Caco-2 (cell line): ENCODE measurements at places on chromosomes 13 and 19. TPM values are rescaled to one million over a fixed set of nuclear protein-coding genes. Genes with fewer than 3 reads are reported as not detected.
A peak's percentile ranks its signal among the peaks of the same experiment; 100 is the strongest.

Gene FCER2
- total RNA-seq = not detected in 2 replicates

DNA sequence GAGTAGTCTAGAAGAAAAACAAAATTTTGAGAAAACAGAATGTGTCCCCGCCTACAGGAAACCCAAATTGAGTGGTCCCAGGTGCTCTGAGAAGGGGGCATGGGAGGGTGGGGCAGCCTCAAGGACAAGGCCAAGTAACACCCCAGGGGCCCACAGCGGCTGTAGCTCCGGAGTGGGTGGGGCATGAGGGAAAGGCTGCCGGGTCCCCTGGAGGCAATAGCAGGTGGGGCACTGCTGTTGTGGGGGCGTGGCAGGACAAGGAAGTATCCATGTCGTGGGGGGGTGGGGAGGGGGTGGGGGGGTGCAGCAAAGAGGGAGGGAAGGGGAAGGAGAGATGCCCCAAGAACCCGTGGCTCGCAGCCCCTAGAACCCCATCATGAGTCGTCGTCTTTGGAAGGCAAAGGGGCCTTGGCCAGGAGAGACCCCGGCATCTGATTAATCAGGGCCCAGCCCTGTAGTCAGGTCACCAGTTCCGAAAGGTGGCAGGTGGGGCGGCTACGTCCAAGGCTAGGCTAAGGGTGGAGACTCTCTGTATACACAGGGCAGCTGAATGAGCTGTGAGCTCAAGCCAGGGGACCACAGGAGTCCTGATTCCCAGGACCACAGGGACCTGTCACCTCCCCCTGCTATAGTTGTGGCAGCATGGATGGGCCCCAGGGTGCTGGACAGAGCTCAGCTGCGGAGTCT, 7.5 kb upstream of the ISYNA1 start:
- DNase-seq = no peak
- peaks cover 18% of the 10 kb centered on the region for H3K4me1 ChIP-seq
- H3K27me3 ChIP-seq = no peaks in the 10 kb centered on the region
- H3K27ac ChIP-seq = peak overlapping the region; percentile 73

- H3K36me3 ChIP-seq = no peaks in the 10 kb centered on the region
- no peak overlapping the region for H3K4me3 ChIP-seq
- H3K4me1 ChIP-seq = no peaks in the 10 kb centered on the region
- H3K27ac ChIP-seq = no peak overlapping the region
- no peaks in the 10 kb centered on the region for H3K27me3 ChIP-seq
These were observed 752 bp upstream of the EDNRB start for GRCh38 chr13:77919246-77919920.

Gene ERICH4
- not detected in 2 replicates for total RNA-seq

DNA sequence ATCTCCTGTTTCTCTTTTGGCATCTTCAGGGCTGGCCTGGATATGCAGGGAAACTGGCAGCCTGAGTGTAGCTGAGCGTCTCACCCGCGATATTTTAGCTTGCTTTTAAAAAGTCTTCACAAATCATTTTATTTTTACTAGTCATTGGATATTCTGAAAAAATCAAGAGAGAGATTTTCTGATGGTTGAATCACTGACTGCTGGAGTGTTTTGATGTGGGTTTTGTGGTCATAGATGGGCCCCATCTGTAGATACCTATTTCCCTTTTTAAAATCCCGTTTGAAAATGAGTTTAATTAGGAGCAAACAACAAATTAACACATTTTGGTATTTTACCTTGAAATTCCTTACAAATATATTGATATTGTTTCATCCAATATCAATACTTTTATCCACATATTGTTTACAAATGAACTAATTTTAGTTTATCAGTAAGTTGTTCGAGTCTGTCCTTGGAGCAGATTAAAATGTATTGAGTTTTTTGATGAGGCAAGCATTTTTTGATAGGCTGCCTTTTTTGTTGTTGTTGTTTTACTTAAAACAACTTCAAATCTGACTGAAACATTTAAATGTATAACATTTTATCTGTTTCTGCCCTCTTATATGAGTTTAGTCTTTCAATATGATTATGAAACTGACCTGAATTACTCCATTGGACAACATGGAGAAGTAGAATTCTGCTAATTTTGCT, 21.5 kb upstream of the OXGR1 start:
- H3K4me1 ChIP-seq = peaks cover 9% of the 10 kb centered on the region
- H3K4me3 ChIP-seq = no peak overlapping the region
- DNase-seq = no peak
- no peak overlapping the region for H3K27ac ChIP-seq
- no peaks in the 10 kb centered on the region for H3K36me3 ChIP-seq

DNA sequence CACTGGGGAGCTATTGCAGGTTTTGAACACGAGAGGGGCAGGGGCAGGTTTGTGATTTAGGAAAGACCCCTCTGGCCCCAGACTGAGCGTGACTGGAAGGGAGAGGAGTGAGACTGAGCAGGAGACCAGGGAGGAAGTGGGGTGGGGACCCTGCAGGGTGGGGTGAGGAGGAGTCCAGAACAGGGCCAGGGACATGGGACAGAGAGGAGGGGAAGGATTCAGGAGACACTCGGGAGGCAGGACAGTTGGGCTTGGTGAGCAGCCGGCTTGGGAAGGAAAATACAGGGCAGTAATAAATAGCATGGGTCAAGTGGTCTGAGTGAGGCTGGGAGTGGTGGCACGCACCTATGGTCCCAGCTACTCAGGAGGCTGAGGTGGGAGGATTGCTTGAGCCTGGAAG, 9.4 kb downstream of the FOSB start:
- H3K27me3 ChIP-seq = no peaks in the 10 kb centered on the region
- 0 out of 2 replicates have a peak, but pooled peaks cover 4% of the 10 kb centered on the region for H3K4me1 ChIP-seq
- H3K27ac ChIP-seq = no peak overlapping the region

GRCh38 chr19:21569494-21569865, 64.1 kb downstream of the ZNF429 start:
- no peak overlapping the region for H3K4me3 ChIP-seq
- no peak for DNase-seq
- no peaks in the 10 kb centered on the region for H3K4me1 ChIP-seq
- no peaks in the 10 kb centered on the region for H3K36me3 ChIP-seq
- H3K27me3 ChIP-seq = no peaks in the 10 kb centered on the region
